Spinal cord (tissue), 10 donors: ENCODE measurements at places on chromosomes 2 and 18.

DNA sequence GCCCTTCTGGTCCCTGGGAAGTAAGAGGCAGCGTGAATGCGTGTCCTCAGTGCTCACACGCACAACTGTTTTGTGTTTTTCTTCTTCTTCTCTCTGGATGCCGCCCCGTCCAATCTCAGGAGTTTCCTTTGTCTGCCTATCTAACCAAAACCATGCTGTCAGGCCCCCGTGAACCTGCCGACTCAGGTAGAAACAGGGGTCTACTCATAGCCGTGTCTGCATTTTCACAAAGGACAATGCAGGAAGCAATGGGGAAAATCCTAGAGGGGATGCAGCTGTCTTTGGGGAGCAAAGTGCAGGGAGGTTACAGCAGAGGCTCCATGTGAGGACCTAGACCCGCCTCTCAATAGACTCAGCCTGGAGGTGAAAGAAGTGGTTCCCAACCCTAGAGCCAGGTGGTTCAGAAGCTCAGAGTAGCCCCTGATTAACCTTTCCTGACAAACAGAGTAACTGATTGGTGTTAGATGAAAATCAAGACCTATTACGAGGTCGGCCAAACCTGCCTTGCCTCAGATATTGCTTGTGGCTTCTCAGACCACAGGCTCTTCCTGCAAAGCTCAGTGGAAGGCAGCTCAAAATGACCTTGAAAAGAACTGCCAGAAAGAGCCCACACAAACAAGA, 49.3 kb downstream of the CD226 start:
- no peak for DNase-seq

GRCh38 chr2:190534310-190535120, at the start of gene NEMP2:
Gene NEMP2, minus strand, starts transcription at chr2:190534722. Its CDS starts 67 bp downstream, at chr2:190534655.
- peak; percentile 67 for DNase-seq

DNA sequence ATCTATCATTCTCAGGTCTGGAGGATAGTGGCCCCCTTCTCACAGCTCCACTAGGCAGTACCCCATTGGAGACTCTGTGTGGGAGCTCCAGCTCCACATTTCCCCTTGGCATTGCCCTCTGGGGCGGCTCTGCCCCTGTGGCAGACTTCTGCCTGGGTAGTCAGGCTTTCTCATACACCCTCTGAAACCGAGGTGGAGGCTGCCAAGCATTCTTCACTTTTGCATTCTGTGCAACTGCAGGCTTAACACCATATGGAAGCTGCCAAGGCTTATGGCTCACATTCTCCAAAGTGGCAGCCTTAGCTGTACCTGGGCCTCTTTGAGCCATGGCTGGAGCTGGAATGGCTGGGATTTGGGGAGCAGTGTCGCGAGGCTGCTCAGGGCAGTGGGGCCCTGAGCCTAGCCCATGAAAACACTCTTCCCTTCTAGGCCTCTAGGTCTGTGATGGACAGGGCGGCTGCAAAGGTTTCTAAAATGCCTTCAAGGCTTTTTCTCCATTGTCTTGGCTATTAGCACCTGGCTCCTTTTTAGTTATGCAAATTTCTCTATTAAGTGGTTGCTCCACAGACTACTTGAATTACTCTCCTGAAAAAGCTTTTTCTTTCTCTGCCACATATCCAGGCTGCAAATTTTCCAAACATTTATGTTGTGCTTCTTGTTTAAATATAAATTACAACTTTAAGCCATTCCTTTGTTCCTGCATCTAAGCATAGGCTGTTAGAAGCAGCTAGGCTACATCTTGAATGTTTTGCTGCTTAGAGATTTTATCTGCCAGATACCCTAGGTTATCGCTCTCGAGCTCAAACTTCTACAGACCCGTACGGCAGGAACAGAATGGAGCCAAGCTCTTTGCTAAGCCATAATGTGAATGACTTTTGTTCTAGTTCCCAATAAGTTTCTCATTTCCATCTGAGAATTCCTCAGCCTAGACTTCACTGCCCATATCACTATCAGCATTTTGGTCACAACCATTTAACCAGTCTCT, 206.5 kb downstream of the CPS1 start:
- DNase-seq, result no peak

- DNase-seq, result no peak
Observed at GRCh38 chr2:46561731-46562450, 82.5 kb downstream of the TMEM247 start.
